Renal cortical epithelial cell (primary cell): ENCODE measurements at places on chromosomes 12 and 14.

GRCh38 chr12:45668641-45669040 lies 60.9 kb upstream of the ARID2 start:
- DNase-seq: no peak

DNA sequence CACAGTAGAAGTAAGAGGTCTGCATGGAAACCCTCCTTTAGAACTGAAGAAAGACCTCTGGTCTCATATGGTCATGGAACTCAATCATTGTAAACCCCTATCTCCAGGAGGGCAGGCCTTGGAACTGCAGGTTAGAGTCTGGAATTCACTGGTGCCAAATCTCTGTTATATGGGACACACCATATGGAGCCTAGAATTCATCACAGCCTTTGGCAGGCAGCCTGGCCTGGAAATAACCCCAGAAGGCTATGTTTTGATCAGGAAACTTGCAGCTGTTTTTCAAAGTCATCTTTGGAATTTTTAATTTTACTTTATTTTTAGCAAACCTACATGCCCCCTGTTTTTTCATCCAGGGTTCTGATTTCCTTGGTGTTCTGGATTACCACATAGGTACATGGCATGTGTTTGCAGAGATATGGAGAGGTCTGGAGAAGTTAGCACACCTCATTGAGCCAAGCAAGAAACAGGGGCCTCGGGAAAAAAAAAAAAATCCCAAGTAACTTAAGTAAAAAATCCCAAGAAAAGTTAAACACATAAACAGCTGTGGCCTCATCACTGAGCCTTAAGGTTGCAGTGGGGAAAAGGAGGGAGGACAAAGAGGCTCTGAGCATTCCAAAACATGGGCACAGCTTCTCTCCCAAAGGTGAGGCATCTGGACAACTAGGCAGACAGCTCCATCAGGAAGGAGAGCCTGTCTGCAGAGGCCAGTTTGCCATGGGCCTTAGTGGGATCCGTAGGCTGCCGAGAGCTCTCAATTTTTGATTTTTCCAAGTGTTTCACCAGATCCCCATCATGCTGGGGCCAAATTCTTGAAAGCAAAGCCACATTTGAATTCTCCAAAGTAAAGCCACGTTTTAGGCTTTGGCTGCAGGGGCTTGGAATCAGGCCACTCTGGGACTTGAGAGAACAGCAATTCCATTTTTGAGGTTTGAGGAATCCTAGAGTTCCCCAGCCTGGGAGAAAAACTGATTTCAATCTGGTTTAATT lies 339.6 kb upstream of the TBX3 start:
- DNase-seq: no peak

DNA sequence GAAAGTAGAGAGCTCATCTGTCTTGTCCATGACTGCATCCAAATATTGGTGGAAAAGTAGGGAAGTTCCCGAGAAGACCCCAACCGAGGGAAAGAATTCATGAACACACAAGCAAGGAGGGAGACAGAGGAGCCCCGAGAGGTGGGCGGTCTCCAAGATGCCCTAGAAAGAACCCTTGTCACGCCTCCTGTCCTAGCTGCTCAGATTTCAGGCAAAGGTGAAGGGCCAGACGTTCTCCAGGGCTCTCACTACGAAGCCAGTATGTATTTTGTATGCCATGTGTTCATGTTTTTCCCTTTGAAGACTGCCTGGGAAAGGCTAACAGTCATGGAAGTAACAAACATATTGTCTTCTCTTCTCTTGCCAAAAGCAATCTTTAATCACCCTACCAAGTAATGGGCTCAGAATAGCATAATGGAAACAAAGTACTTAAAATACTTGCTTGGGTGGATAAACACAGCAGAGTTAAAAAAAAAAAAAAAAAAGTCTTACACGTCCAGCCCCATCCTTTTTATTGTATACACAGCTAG lies 99.2 kb upstream of the TBX3 start:
- no peak for DNase-seq

- DNase-seq: peak; percentile 96
These were observed 3.8 kb upstream of the PSMC6 start for GRCh38 chr14:52703225-52703624.

GRCh38 chr12:45216230-45216982 lies 511 bp downstream of the ANO6 start:
- no peak for DNase-seq
